ENCODE measurements at places on chromosomes 16 and 17. TPM values are rescaled to one million over a fixed set of nuclear protein-coding genes. Genes with fewer than 3 reads are reported as not detected.

- DNase-seq = no peak
Measured at GRCh38 chr16:27774779-27775178, 224.8 kb downstream of the KATNIP start.

DNA sequence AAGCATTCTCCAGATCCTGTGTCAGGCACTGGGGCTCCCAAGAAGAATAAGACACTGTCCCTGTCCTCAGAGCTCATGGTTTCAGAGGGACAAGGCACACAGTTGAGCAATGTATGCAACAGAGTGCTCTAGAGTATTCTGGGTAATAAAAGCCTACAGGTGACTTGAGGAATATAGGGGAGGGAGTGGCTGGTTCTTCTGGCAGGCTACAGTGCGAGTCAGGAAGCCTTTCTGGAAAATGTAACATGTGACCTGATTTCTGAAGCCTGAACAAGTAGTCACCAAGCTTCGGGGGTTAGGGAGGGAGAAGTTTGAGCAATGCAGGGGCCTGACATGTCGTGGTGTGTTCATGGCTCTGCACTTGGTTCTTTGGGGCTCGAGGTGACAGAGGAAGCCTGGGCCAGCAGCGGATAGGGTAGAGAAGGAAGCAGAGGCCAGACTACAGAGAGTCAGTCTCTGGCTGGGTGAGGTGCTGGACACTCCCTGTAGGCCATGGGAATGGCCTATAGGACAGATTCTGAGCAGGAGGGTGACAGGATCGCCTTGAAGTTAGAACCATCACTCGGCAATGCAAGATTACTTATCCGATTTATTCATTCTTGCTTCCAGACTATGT, 16.0 kb upstream of the LRRC75A start:
- DNase-seq = no peak

DNA sequence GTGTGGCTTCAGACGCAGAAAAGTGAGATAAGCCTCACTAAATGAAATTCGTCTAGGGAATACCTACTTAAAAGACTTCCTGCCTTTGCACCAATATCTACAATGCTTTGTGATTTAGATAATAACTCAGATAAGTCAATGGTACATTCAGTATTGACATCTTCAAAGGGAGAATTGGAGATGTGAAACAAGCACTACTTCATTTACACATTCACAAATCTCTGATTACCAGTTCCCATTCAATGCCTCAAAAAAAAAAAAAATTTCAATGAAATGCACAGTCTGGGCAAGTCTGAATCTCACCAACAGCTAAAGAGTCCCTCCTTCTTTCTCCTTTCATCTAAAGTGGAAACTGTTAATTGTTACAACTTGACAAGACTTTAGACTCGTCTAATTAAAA, 3.7 kb downstream of the PHF12 start:
- no peak for DNase-seq

DNA sequence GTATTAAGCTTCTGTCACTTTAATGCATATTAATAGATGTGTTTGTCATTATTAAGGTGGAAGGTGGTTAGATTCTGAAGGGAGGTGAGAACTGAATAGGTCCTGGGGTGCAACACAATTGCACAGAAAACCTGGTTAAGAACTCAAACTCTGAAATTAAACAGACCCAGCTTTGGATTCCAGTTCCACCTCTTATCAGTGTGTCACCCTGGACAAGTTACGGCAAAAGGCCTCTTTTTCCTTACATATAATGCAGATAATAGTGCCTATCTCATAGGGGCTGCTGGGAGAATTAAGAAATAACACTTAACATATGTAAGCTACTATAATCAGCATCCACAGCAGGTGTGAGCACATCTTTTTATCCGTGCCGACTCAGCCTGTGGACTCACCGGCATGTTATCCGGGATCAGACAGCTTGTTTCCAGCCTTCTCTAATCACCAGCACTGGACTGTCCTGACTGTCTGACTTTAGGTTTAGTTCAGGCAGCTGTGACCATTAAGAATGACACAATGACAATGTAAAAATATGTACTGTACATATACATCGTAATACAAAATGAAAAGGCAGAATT, 31.4 kb downstream of the TEX2 start:
- no peak for DNase-seq

- no peak for DNase-seq
Measured at GRCh38 chr16:4463522-4464163, 10.8 kb downstream of the NMRAL1 start.

DNA sequence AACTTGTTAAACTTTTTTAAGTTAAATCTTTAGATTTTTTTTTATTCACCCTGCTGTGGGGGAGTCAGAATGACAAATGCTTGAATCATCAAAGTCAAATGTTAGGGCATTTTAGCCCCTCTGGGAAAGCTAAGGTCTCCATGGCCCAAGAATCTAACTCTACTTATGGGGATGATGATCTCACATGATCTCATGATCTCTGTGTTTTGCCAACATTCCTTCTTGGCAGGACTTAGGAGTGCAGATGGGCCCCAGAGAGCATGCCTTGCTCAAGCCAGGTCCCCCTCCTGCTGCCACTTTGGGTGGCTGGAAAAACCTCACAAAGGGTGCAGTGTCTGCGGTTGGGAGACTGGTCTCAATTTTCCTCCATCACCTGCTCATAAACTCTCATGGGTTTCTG, 108.6 kb downstream of the PRKCB start:
- no peak for DNase-seq

Gene CDH15
- polyA plus RNA-seq = 0.29 TPM

Gene MYH2
- not detected for polyA plus RNA-seq

Gene GSDMA
- polyA plus RNA-seq = 0.98 TPM

Gene CARD14
- polyA plus RNA-seq = 1.5 TPM

Gene IL17C
- not detected for polyA plus RNA-seq
